Naive thymus-derived CD4-positive, alpha-beta T cell (primary cell): ENCODE measurements at places on chromosomes 4 and X. TPM values are rescaled to one million over a fixed set of nuclear protein-coding genes. Genes with fewer than 3 reads are reported as not detected.

The ABLIM2 gene
- total RNA-seq: 0.22 and 0.41 TPM in 2 replicates

The SASH3 gene
- total RNA-seq: 239 and 262 TPM in 2 replicates

The CT45A3 gene
- not detected for total RNA-seq

The PAGE5 gene
- not detected for total RNA-seq

The ITIH6 gene
- total RNA-seq: not detected

The PARM1 gene
- 0.48 TPM for total RNA-seq

The SUPT20HL1 gene
- total RNA-seq: not detected

The GASK1B gene
- total RNA-seq: 1.00 TPM

GRCh38 chr4:5198656-5199541 lies 147.6 kb downstream of the STK32B start:
- no peak overlapping the region for H3K27ac ChIP-seq
- no peaks in the 10 kb centered on the region for H3K36me3 ChIP-seq

- no peaks in the 10 kb centered on the region for H3K27me3 ChIP-seq
- H3K27ac ChIP-seq: no peak overlapping the region
- no peaks in the 10 kb centered on the region for H3K4me1 ChIP-seq
- no peak for DNase-seq
These were observed 113.4 kb downstream of the BCOR start for GRCh38 chrX:39984191-39984956.

- H3K36me3 ChIP-seq: no peaks in the 10 kb centered on the region
- DNase-seq: no peak
- no peaks in the 10 kb centered on the region for H3K27me3 ChIP-seq
- no peak overlapping the region for H3K4me3 ChIP-seq
- H3K4me1 ChIP-seq: no peaks in the 10 kb centered on the region
These were observed 2164.8 kb upstream of the AGA start for GRCh38 chr4:179607003-179607402.

DNA sequence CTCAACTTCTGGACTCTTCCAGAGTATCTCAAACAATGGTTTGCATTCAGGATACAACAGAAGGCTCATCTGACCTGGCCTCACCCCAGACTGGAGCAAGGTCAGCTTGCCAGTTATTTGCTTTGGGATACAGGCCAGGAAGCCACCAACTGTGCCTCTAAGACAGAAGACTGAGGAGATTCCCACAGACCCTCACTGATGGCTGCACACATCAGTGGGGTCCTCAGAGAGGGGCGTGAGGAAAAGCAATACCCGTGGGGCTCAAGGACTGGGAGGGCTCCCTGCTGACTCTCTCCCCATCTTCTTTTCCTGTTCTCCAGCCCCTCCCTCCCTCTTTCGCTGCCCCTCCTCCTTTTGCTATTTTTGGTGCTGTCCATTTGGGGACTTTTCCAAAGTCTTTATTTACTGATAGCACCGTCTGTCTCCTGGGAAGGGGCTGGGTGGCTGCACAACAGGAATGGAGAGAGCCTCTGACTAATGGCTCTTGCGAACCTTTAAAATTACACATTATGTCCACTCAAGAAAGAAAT lies 23.2 kb downstream of the RELL1 start:
- peaks cover 17% of the 10 kb centered on the region for H3K4me1 ChIP-seq
- H3K27ac ChIP-seq: no peak overlapping the region
- no peaks in the 10 kb centered on the region for H3K36me3 ChIP-seq

GRCh38 chr4:23839279-23839678 lies 50.6 kb downstream of the PPARGC1A start:
- no peaks in the 10 kb centered on the region for H3K27me3 ChIP-seq
- H3K36me3 ChIP-seq: no peaks in the 10 kb centered on the region
- DNase-seq: no peak
- H3K27ac ChIP-seq: no peak overlapping the region
- H3K4me3 ChIP-seq: no peak overlapping the region
- no peaks in the 10 kb centered on the region for H3K4me1 ChIP-seq

- no peak overlapping the region for H3K4me3 ChIP-seq
- no peaks in the 10 kb centered on the region for H3K36me3 ChIP-seq
- no peak overlapping the region for H3K27ac ChIP-seq
- no peaks in the 10 kb centered on the region for H3K4me1 ChIP-seq
- no peaks in the 10 kb centered on the region for H3K27me3 ChIP-seq
- no peak for DNase-seq
These were observed 140.3 kb upstream of the CXCL13 start for GRCh38 chr4:77465271-77465670.

DNA sequence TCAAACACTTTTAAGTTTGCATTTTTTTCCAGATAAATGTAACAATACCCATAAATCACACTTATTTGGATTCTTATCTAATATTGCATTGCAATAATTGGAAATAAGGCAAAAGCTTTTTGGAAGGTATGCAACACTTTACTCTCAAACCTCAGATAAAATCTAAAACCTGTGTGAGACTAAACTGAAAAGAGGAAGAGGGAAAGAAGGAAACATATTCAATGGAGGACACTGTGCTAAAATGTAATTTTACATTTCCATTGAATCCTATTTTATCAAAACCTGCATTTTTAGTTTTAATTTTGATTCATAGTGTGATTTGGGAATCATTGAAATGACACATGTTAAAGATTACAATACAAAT lies 99.4 kb downstream of the HPGD start:
- no peaks in the 10 kb centered on the region for H3K27me3 ChIP-seq
- H3K4me1 ChIP-seq: peaks cover 4% of the 10 kb centered on the region
- H3K36me3 ChIP-seq: no peaks in the 10 kb centered on the region
- no peak overlapping the region for H3K27ac ChIP-seq

DNA sequence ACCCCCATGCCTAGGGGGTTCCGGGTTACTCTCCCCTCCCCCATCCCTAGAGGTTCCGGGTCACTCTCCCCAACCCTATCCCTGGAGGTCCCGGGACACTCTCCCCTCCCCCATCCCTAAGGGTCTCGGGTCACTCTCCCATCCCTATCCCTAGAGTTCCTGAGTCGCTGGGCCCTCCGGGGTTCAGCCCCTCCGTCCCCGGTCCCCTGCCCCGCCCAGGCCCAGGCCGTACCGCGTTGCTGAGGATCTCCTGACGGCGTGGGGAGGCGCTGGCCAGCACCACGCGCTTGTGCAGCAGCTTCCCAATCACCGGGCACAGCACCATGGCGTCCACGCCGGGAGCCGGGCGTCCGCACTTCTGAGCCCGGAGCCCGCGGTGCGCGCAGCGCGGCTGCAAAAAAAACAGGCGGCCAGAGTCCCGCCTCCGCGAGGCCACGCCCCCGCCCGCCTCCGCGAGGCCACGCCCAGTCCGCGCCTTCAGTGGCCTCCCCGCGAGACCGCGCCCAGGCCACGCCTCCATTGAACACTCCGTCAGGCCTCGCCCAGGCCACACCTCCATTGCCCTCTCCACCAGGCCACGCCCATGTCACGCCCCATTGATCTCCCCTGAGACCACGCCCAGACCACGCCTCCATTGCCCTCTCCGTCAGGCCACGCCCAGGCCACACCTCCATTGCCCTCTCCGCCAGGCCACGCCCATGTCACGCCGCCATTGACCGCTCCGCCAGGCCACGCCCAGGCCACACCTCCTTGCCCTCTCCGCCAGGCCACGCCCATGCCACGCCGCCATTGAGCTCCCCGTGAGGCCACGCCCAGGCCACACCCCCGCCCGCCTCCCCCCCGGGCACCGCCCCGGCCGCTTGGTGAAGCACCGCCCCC lies at the start of gene ASMTL:
ASMTL (minus strand) TSS at position 394 of the 879 bp plus-strand sequence; CDS start at position 325, 69 bp downstream.
- peak within 1 kb of the TSS; percentile 91 for H3K4me3 ChIP-seq
- H3K27ac ChIP-seq: peak within 1 kb of the TSS; percentile 99
- H3K36me3 ChIP-seq: no peaks in the 10 kb centered on the region
- H3K4me1 ChIP-seq: peaks cover 41% of the 10 kb centered on the region
- no peaks in the 10 kb centered on the region for H3K27me3 ChIP-seq

DNA sequence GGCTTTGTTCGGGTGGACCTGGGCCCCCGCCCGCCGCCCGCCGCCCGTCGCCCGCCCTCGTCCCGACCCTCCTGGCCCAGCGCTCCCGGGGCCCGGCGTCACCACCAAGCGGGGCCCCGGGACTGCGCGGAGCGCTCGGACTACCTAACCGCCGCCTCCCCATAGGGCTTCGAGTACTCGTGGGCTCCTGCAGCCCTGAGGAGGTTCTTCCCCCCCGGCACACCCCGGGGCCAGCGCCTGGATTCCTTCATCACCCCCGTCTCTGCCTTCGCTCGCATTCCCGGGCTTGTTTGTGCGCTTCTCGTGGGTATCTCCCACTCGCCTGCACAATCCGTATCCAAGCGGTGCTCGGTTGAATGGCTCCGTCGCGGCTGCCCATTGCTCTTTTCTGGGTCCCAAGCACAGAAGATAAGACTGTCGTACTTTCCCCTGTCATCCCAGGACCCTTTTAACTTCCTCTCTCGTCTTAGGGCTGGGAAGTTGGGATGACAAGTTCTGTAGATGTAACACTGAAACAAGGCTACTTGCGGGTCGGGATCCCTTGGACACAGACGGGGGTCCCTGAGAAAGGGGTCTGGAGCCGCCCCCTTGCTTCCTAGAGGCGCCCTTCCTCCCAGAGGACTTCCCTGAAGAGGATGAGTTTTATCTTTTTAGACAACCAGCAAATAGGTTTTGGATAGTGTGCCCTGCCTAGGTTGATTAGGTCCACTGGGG lies 565 bp downstream of the MOB1B start:
- H3K4me3 ChIP-seq: peak overlapping the region; percentile 87
- peaks cover 10% of the 10 kb centered on the region for H3K36me3 ChIP-seq
- peak overlapping the region; percentile 78 for H3K27ac ChIP-seq
- no peaks in the 10 kb centered on the region for H3K27me3 ChIP-seq
- H3K4me1 ChIP-seq: peaks cover 6% of the 10 kb centered on the region
